Activated T-helper 1 cell treated with Interleukin-2 at 50 U/mL for 16 hours (primary cell): ENCODE measurements at places on chromosomes 4 and X.

DNA sequence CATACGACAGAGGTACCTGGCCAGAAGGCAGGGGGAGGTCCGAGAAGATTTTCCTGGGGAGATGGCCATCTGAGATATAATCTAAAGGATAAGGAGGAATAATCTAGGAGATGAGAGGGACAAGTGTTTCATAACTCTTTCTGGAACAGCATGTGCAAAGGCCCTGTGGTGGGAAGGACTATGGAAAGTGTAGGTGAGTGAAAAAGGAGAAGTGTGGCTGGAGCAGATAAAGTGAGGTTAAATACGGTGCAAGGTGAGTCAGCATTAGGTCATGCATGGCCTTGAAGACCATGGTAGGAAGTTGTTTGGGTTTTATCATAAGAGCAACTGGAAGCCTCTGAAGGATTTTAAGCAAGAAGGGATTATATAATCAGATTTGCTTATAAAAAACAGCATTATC is 34.6 kb upstream of the MTM1 start:
- DNase-seq = no peak

DNA sequence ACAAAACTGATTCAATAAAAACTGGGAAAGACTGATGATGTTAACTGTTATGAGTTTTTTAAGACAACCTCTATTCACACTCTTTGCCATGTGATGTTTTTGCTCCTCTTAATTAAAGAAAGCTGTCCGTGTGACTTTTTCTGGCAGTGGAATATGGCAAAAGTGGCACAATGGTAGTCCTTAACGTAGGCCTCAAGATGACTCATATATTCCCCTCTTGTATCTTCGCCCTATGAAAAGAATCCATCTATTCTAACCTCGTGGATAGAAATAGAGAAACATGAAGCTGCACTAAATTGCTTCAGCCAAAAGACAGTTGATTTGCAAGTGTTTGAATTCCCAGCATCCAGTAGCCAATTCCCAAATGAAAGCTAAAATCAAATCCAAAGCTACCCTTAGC is 603.8 kb upstream of the PCDH7 start:
- DNase-seq = no peak

- no peak for DNase-seq
Measured at GRCh38 chrX:7252013-7252610, 104.2 kb upstream of the PUDP start.

- no peak for DNase-seq
Measured at GRCh38 chr4:10877076-10877475, 192.5 kb upstream of the CLNK start.

DNA sequence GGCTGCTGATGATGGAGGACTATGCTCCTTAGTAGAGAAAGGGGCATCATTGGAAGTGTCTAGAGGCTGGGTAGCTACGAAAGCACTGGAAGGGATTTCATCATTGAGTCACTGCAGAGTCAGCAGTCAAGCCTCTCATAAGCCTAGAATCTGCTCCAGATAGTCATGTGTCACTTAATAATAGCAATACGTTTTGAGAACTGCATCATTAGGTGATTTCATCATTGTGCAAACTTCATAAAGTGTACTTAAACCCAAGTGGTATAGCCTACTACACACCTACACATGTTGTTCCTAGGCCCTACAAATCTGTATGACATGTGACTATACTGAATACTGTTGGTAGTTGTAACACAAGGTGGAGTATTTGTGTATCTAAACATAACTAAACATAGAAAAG is 165.6 kb downstream of the PTTG2 start:
- no peak for DNase-seq

DNA sequence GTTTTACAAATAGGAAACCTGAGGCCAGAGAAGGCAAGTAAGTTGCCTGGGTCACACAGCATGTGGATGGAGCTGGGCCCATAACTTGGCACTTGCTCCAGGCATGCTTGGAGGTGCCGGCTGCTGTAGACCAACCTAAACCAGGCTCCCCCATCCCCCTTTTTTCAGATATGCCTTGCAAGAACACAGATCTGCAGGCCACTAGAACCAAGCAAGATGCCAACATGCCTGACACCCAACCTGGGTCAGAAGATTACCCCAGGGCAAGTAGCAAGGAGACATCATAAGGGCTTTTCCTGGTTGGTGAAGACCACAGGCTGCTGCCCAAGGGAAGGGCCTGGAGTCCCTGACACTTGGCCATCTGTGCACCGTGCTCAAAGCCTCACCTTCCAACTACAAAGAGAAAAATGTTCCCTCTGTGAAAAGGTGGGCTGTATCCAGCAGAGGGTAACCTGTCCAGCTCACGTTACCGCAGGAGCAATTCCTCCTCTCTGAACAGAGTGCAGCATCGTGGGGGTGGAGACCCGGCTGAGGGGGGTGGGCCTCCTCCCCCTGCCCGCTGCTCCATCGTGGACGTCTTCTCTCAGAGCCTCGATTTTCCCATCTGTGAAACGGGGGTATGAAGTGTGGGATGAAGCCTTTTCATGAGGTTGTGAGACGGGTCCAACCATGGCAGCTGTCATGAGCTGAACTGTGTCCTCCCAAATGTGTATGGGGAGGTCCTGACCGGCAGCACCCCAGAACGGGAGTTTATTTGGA is 23.0 kb downstream of the HMX1 start:
- DNase-seq = no peak

DNA sequence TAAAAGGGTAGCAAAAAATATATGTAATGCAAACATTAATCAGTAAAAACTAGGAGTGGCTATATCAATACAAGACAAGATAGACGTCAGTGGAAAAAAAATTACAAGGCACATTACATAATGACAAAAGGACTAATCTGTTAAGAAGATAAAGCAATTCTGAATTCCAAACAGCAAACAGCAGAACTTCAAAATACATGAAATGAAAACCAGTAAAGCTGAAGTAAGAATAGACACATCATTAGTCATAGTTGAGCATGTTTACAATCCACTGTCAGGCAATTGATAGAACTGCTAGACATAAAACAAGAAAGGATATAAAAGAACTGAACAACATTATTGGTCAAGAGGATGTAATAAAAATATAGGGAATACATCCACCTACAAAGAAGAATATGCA is 12.2 kb downstream of the SULT1B1 start:
- no peak for DNase-seq

DNA sequence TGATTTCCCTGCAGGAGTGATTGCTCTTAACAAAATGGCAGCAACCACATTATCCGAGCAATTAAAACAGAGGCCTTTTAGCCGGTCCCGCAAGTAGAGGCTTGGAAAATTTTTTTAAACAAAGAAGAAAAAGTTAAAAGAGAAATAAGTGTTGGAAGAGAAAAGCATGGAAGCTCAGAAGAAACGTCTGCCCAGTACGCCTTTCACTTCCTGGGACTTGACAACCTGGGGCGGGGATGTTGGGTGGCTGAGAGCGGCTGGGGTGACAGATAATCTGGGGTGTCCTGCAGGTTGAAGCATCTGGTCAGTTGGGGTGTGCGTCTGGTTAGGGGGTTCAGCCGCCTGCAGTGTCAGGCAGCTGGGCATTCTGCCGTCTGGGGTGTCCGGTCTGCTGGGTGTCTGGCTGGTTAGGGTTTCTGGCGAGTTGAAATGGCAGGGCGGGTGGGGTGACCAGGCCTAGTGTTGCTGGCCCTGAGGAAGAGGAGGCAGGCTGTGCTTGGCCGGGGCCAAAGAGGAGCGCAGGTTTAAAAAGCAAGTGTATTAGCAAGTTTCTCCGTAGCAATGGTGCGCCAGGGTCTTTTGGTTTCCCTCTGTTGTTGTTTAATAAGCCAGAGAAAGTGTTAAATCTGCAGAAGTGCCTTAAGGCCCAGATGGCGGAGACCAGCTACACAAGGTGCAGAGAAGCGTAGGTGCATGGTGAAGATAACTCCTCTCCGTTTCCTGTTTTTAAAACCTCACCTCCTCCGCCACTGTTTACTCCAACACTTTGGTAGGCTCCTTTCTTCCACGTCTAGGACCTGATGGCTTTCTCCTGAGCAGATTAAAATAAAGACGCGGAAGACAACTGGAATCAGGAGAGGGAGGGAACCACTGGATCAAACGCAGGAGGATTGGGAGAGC is 5.6 kb downstream of the HAND2 start:
- no peak for DNase-seq

- no peak for DNase-seq
Measured at GRCh38 chrX:119235051-119235511, 1.0 kb upstream of the PGRMC1 start.

GRCh38 chrX:45230410-45230809 is 29.7 kb upstream of the DIPK2B start:
- DNase-seq = no peak

DNA sequence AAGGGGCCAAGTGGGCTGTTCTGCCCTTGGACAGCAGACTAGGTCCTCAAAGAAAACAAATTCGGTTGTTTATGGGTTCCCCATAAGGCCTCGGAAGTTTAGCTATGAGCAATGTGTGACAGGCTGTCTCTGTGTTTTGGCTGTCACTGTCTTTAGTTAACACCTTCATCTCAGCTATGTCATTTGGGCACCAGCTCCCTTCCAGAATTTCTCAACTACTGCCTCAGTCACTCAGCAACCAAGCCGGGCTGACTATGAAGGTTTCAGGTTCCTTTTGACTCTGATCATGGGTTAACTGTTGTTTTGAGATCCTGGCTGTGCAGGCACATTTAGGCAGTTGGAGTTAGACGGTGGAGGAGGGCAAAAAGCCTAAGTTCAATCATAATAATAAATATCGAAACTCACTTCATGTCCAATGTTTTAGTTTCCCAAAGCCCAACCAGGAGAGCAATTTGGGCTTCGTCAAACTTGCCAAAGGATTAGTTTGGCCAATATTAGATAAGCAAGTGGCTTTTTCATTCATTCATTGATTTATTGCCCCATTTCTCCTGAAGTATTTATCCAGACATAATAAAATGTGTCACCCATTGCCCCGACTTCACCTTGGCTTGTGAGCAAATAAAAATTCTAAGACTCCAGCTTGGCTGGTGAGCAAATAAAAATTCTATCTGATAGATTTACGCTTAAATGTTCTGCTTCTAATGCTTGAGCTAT is 9.1 kb upstream of the PAGE1 start:
- no peak for DNase-seq

DNA sequence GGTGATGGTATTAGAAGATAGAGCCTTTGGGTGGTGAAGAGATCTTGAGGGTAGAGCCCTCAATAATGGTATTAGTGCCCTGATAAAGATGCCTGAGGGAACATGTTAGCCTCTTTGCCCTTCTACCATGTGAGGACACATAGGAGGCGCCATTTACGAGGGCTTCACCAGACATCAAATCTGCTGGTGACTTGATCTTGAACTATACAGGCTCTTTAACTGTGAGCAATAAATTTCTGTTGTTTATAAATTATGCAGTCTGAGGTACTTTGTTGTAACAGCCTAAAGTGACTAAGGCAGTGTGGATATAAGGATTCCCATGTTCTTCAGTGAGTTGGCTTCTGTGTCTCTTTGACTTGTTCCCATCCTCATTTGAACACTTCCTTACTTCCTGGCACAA is 11.8 kb downstream of the MOB1B start:
- no peak for DNase-seq

DNA sequence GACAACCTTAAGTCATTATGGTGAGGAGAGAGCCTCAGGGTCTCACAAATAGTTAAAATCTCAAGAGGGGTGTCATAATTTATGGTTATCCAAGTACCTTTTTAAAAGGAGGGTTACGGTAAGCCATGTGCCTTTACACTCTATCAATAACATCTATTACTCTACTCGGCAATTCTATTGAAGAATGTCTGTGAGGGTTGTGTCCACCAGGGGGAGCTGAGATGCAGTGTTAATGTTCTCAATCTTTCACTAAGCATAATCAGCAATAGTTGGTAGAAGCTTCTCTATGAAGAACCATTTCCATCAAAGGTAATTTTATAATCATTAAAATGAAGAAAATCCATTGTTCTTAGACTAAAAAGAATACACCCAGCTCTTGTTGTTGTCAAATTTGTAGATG is 457.4 kb downstream of the CENPC start:
- DNase-seq = no peak

DNA sequence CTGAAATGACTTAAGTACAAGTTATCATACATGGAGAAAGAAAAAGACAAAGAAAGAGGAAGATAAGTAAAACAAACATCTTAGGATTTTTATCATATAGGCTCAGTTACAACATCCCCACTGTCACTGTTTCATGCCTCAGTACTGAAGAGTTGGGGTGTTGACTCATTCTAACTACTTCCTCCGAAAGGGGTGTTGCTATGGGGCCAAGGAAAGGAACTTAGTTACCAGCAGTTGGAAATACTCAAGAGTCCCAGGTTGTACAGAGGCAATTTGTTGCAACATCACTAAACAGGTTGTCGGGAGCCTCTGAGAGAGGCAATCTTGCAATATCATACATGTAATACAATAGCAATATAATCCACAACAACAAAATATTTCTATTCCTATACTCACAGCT is 1264.7 kb downstream of the PCDH7 start:
- no peak for DNase-seq

GRCh38 chr4:75598390-75598789 is 31.9 kb downstream of the CDKL2 start:
- DNase-seq = no peak
